ENCODE measurements at places on chromosomes 4 and X. TPM values are rescaled to one million over a fixed set of nuclear protein-coding genes. Genes with fewer than 3 reads are reported as not detected.

DNA sequence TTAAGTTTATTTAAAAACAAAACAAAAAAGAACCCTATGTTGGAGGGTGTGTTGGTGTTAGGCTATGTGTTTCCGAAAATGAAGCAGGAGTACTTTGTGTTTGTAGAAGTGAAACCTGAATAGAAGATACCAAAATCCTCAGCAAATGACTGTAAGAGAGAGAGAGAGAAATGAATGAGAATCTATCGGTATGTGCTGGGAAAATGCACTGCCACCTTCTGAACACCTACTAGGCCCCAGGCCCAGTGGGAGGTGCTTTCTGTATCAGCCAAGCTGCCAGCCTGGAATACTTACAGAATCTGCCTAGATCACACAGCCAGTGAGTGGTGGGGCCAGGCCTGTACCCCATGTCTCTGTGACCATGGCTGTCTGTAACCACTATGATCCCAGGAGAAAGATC lies 14.9 kb upstream of the PIM2 start:
- DNase-seq = no peak

Gene KCNE5
- not detected for total RNA-seq

DNA sequence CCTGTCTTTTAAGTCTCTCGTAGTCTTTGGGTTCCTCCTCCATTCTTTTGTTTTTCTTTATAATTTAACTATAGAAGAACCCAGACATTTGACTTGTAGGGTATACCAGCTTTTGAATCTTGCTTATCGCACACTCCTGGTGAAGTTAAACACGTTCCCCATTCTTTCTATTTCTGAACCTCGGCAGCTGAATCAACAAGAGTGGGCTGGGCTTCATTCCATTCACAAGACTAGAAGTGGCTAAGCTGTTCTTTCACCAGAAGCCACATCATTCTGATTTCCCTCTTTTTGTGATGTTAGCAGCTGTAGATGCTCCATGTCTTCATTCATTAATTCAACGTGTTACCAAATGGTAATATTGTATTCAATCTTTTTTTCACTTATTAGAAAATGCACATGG lies 167.9 kb downstream of the CORIN start:
- DNase-seq = no peak

Gene RAB28
- total RNA-seq = 22.8 TPM

GRCh38 chrX:20111271-20111670 lies 5.4 kb downstream of the MAP7D2 start:
- no peak for DNase-seq
